ENCODE measurements at places on chromosomes 13 and 19. TPM values are rescaled to one million over a fixed set of nuclear protein-coding genes. Genes with fewer than 3 reads are reported as not detected.

- no peak overlapping the region for H3K27ac ChIP-seq
- no peaks in the 10 kb centered on the region for H3K4me1 ChIP-seq
- DNase-seq: no peak
- H3K27me3 ChIP-seq: no peaks in the 10 kb centered on the region
- H3K4me3 ChIP-seq: no peak overlapping the region
Observed at GRCh38 chr13:68030152-68030809, 800.1 kb upstream of the PCDH9 start.

- H3K27me3 ChIP-seq: no peaks in the 10 kb centered on the region
- peak overlapping the region; percentile 26 for H3K27ac ChIP-seq
- H3K36me3 ChIP-seq: peaks cover 3% of the 10 kb centered on the region
- 0 out of 2 replicates have a peak, but pooled peaks cover 14% of the 10 kb centered on the region for H3K4me1 ChIP-seq
Observed at GRCh38 chr19:55253842-55254624, 4.8 kb downstream of the PPP6R1 start.

- DNase-seq: no peak
- H3K4me1 ChIP-seq: no peaks in the 10 kb centered on the region
- H3K27ac ChIP-seq: no peak overlapping the region
- H3K4me3 ChIP-seq: no peak overlapping the region
- H3K27me3 ChIP-seq: no peaks in the 10 kb centered on the region
Observed at GRCh38 chr13:102993348-102993747, 72.9 kb downstream of the SLC10A2 start.

DNA sequence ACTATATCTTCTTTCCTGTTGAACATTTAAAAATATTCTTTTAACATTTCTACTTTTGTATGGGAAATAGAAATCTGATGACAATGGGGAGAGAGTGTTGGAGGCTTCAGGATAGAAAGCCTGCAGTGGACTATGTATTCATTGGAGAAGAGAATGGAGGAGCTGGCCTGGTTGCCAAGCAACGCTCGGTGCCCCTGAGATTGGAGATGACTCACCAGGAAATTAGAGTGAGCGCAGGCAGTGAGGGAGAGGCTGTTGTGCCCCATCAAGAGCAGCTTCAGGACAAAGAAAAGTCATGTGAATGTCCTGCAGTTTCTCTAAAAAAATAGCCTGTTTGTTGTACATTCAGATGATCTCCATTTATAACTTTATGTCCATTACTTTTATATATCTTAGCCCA lies 48.7 kb upstream of the ZNF835 start:
- H3K36me3 ChIP-seq: no peaks in the 10 kb centered on the region
- no peaks in the 10 kb centered on the region for H3K27me3 ChIP-seq
- no peak for DNase-seq
- no peak overlapping the region for H3K27ac ChIP-seq

GRCh38 chr19:5697890-5698634 lies 8.0 kb downstream of the RPL36 start:
- no peak overlapping the region for H3K4me3 ChIP-seq
- peaks cover 4% of the 10 kb centered on the region for H3K36me3 ChIP-seq
- no peaks in the 10 kb centered on the region for H3K4me1 ChIP-seq
- no peak for DNase-seq
- peak overlapping the region; percentile 24 for H3K27ac ChIP-seq

- no peak overlapping the region for H3K27ac ChIP-seq
- no peaks in the 10 kb centered on the region for H3K4me1 ChIP-seq
Observed at GRCh38 chr13:102868366-102868936, 22.6 kb downstream of the ERCC5 start.

DNA sequence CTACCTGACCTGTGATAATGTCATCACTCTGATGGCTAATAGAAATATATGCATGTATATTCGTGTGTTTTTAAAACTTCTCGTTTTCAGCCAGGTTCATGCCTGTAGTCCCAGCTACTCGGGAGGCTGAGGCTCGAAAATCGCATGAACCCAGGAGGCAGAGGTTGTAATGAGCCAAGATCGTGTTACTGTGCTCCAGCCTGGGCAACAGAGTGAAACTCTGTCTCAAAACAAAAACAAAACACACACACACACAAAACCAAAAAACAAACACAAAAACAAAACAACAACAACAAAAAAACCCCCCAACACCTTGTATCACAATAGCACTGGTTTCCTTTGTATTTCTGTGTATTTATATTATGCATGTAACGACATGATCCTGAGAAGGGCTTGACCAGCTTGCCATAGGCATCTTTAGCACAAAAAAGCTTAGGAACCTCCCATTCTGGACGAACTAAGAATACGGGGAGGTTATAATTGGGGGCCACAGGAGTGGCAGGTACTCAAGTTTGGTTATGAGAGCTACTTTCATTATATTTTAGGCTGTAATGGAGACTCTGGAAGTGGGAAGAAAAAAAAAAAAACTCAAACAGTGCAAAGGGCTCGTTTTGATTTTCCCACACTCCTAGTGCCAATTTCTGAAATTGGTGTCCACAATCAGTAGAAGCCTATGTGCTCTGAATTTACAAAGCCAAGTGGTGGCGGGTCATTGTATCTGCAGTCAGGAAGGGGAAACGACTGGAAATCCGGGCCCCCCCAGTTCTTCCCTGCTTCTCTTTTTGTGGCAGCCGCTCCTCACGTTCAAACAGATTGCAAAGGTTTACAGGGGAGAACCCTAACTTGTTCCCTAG lies 1.2 kb upstream of the ACP7 start:
- no peaks in the 10 kb centered on the region for H3K36me3 ChIP-seq
- DNase-seq: no peak
- peak overlapping the region; percentile 51 for H3K4me3 ChIP-seq
- H3K27ac ChIP-seq: no peak overlapping the region

- H3K36me3 ChIP-seq: peaks cover 5% of the 10 kb centered on the region
- no peak overlapping the region for H3K4me3 ChIP-seq
- no peak overlapping the region for H3K27ac ChIP-seq
- H3K4me1 ChIP-seq: peaks cover 3% of the 10 kb centered on the region
Observed at GRCh38 chr19:17103177-17103576, 27.6 kb downstream of the MYO9B start.

- no peaks in the 10 kb centered on the region for H3K36me3 ChIP-seq
- no peak within 1 kb of the TSS for H3K27ac ChIP-seq
- no peak within 1 kb of the TSS for H3K4me3 ChIP-seq
- H3K27me3 ChIP-seq: no peaks in the 10 kb centered on the region
Observed at GRCh38 chr13:51844862-51845573, at the start of gene TMEM272. Gene TMEM272, minus strand, starts transcription at chr13:51845177. Its CDS starts 6,647 bp downstream, at chr13:51838530.

Gene ZNF20
- total RNA-seq: 5.8 TPM

Gene KLK5
- total RNA-seq: not detected

Gene ZNF541
- total RNA-seq: not detected

Gene MAST1
- total RNA-seq: 0.79 TPM

Data from Caco-2 (cell line).